Endodermal cell (in vitro differentiated cells): ENCODE measurements at places on chromosomes 1 and 21.

DNA sequence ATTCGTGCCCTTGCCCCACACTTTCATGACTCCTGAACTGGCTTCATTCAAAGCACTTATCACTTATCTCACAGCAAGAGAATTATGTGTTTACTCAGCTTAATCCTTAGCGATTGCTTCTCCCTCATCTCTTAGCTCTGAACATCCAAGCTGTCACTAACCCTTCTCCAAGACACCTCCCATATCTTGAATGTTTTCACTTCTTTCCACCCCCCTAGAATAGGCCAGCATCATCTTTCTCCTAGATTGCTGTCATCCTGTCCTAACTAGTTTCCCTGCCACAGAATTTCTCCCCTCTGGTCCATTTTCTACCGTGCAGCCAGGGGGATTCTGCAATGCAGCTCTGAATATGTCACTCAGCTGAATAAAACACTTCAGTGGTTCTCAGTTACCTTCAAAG, 68.6 kb upstream of the SPATA6 start:
- DNase-seq: no peak

DNA sequence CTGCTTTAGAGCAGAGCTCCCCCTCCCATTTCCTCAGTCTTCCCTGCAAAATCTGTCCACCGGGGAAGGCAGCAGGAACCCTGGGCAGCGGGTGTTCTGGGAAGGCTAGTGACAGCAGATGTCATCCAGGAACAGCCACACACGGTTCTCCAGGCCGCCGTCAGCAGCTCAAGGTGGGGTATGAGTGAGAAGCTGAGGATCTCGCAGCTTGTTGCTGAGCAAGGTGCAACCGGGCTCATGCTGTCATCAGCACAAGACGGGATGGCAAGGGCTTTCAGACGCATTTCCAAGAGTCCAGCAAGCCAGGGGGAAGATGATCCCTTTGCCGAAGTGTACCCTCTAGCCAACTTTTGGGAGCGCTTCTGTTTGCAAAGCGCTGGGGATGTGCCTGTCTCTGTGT, 23.0 kb upstream of the SPSB1 start:
- DNase-seq: no peak

GRCh38 chr1:8870103-8870502, 8.4 kb downstream of the ENO1 start:
- DNase-seq: peak; percentile 37

DNA sequence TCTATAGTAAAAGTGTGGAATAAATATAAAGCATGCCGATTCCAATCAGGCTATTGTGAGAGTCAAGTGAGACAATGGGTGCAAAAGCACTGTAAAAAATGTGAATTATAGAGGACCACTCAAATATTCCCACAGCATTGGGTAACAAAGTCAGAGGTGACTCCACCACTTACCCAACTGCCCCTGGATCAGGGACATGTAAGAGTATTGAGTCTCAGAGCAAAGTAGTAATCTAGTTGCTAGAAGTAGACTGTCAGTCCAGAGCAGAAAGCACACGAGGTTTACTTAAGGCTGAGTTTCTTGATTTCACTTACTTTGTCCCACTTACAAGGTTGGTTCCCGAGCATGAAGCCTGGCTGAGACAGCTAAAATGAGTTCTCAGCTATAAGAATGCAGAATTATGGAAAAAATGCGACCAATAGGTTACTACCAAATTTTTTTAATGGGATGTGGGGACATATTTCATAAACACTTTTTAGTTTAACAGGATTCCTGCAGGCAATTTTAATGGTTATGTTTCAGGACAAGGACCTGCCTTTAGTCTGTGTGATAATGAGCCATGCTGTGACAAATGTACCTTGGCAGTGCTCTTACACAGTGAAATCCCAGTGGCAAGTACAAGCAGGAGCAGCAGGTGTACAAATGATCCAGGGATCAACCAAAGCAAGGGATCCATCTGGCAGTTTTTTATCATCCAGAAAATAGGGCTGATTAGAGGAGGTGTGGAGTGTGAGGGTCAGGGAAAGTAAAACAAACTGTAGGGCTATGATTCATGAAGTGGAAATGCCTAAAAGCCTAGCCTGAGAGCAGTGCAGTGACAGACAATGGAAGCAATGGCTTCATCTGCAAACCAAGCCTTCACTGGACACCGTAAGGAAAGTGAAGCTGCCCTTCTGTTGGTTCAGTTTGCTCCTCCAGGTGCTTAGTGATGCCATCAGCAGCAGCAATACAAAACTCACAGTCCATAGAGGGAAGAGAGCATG, 156.2 kb upstream of the SPAG17 start:
- no peak for DNase-seq

- no peak for DNase-seq
Observed at GRCh38 chr1:223007935-223008334, 135.1 kb downstream of the TLR5 start.

DNA sequence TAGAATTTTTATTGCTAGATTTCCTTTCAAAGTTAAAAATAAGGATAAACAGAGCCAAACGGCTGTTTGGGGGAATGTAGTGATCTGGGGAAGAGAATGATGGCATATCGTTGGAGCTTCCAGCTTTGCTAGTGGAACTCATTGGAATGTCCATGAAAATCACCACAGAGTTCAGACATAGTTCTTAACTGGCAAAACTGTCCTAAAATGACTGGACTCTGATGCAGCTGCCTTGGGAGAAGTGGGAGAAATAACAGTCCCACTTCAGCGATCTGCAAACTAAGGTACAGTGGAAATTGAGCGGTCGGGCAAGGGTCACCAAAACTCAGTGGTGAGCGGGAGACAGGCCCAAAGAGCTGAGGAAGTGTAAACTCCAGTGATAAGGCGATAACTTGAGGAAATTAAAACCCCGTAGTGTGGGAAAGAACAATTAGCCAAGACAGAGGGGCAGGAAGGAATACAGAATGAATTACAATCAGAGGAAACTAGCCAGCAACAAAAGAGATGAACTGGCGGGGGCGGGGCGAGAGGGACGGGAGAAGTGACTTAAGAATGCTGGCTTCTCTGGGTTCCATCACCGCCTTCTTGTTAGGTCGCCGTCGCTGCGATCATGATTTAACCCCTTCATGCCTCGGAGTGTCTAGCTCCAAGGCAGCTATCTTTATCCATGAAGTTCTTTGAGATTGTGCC, 89.8 kb upstream of the ARHGAP29 start:
- peak; percentile 95 for DNase-seq

DNA sequence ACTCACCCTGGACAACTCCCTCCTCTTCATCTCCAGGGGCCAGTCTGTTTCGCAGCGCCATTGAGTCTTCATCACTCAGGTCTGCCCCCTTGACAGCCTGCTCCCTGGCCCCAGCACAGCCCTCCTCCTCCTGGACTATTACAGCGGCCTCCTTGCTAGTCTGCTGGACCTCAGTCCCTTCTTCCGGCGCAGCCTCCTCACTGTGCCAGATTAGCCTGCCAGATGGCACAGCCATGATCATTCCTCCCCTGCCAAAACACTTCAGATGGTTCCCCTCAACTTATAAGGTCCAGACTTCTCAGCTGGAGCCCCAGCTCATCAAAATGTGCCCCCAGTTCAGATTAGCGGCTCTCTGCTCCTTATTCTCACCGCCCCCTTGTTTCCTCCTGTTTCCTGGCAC, 7.0 kb upstream of the CELSR2 start:
- no peak for DNase-seq

GRCh38 chr1:219927298-219927955, 930 bp downstream of the SLC30A10 start:
- DNase-seq: no peak

- no peak for DNase-seq
Observed at GRCh38 chr1:241918879-241919278, 38.7 kb upstream of the BECN2 start.

DNA sequence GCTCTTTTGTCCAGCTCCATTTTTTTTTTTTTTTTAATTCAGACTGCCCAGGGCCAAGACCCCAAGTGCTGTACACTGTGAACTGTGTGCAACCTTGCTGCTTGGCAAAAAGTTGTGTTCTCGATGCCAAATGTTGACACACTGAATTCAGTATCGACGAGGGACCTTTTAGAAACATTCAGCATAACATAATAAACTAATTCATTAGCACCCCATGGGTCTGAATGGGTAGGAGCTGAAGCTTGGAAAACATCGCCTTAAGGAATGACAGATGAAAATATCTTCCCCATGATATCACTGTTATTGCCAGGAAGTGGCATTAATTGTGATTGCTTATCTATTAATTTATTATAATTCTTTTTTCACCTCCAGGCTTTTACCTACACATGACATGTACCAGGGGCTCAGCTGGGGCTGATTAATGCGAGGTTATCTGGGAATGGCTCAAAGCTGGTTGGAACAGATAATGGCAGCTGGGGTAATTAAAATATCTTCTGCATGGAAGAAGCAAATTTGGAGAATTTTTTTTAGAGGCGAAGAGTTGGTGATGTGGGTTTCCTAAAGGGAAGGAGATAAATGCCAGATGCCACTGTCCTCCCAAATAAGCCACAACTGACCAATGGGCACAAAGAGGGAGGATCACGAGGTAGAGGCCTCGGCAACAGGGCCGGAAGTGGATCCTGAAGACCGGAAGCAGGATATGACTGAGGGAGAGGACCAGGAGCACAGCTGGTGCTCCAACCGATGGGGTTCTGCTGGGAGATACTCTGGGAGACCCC, 169.3 kb downstream of the GRIK3 start:
- DNase-seq: no peak

GRCh38 chr1:59078070-59078800, 218.7 kb upstream of the FGGY start:
- peak; percentile 86 for DNase-seq

DNA sequence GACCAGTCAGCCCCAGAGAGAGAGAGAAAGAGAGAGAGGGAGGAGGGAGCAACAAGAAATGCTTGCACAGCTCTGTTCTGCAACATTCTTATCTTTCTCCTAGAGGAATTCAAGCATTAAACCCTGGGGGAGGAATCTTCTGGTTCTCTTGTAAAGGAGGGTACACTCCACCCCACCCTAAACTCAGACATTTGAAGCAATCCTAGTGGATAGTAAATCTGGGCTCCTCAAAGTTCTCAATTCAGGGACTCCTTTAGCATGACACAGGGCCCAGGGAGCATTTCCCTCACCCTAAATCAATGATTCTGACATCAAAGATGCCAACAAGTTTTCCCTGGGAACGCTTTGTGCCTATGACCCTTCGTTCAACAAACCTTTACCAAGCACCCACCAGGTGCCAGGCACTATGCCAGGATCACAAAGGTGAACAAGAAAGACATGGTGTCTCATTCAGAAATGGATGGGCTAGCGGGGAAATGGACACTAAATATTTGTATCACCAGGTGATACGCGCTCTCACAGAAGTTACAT, 11.9 kb upstream of the CAPN2 start:
- DNase-seq: peak; percentile 40

GRCh38 chr1:17239420-17239819, 9.5 kb upstream of the PADI3 start:
- DNase-seq: peak; percentile 94

DNA sequence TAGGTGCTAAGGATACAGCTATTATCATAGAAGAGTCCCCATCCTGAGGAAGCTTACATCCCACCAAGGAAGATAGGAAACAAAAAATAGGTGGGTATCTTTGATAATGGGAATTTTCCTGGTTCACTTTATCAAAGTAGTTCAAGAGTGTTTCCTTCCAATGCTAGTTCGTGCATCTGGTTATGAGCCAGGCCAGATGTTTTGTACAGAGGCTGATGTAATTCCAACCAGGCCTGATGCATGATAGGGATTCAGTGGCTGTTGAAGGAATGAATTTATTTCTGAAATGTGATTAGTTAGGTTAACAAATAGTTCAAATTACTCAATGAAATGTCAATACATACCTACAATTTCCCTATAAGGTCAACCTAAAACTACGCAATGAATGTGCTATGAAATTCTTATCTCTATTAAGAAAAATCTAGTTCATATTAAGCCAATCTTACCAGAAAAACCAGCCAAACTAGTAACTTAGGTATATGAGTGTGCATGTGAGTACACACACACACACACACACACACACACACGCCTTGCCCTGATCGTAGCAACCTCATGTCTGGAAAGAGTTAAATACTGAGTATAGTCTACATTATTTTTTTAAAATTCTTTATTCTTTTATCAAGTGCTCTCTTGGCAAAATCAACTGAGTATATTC, 9.5 kb upstream of the ZBTB18 start:
- DNase-seq: no peak

- no peak for DNase-seq
Observed at GRCh38 chr1:17432412-17432811, 7.1 kb downstream of the RCC2 start.

DNA sequence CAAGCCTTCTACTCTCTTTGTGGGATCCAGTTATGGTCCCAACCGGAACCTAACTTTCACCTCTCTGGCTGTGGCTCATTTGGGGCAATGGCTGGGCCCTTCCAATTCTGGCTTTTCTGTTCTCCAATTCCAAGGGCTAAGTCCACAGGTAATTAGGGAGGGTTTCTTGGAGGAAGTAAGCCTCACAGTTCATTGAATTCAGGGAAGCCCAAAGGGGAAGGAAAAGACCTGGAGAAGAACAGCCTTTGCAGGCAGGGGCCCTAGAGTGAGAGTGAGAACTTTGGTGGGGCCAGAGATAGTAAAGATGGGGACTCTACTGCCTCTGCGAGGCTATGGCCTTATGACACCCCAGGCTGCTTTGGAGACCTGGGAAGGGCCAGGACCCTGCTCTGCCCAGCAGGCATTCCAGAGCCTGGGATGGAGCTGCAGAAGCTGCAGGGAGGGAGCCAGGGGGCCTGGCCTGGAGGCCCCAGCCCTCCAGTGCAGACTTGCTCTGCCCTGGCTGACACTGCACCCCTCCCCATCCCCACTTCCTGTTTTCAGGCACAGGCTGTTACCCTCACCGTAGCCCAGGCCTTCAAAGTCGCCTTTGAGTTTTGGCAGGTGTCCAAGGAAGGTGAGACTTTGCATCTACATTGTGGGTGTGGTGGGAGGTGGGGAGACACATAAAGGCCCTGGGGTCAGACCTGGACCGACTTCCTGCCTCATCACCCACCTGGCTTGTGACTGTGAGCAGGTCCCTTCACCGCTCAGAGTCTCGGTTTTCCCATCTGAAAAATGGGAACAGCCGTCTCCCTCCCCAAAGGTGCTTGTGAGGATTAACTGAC, 18.9 kb downstream of the LDLRAP1 start:
- no peak for DNase-seq

GRCh38 chr1:104624538-104624937, 874.8 kb downstream of the AMY1C start:
- no peak for DNase-seq

DNA sequence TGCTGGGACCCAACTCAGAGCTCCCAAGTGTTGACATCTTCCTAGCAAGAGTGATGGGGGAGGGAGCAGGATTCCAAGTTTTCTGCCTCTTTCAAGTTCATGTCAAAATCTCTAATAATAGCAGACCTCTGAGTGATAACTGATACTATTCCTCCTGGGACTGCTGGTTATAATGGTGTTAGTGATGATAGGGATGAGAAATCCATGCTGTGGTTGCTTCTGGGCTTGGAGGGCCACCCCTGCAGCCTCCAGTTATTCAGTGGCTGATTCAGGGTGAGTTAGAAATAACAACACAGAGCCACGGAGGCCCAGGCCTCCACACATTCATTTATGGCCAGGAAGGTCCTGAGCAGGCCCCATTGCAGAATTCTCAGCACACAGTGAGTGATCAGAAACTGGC, 40.6 kb upstream of the ARTN start:
- DNase-seq: no peak

DNA sequence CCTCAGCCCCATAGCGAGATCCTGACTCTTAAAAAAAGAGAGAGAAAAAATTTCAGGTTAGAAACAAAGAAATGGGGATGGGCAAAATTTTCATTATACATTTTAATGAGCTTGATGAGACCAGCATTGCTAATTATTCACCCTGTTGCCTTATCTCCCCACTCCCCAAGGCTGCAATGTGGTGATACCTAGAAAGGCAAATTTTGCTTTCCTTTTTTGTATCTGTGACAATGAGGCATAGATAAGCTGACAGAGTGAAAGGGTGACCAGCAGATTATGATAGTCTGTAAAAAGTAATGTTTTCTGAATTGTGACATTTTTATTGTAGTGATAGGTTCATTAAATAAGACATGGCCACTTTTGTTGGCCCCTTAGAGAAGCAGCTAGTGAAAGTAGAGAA, 12.9 kb downstream of the SRRM1 start:
- no peak for DNase-seq
